ENCODE measurements at places on chromosomes 2 and 18.

GRCh38 chr2:202765436-202765835 is 106.1 kb downstream of the ICA1L start:
- DNase-seq: no peak

GRCh38 chr2:22290302-22290701 is 1094.7 kb upstream of the KLHL29 start:
- DNase-seq: no peak

DNA sequence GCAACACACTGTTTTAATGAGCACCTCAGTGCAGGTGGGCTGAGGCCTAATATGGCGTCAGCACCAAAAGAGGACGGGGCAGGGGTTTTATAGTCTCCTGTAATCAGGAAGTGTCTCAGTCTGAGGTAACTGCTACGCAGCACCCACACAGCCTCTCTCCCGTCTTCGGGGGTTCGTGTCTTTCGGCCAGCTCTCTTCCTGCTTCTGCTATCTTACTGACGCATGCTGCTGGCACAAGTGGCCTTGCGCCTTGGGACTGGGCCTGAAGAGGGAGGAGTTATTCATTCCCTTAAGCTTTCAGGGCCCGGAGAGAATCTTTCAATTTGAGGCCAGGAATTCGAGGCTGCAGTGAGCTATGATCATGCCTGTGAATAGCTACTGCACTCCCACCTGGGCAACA is 14.5 kb upstream of the PAPOLG start:
- DNase-seq: no peak

- no peak for DNase-seq
Measured at GRCh38 chr2:197157879-197158537, 152.6 kb downstream of the ANKRD44 start.

DNA sequence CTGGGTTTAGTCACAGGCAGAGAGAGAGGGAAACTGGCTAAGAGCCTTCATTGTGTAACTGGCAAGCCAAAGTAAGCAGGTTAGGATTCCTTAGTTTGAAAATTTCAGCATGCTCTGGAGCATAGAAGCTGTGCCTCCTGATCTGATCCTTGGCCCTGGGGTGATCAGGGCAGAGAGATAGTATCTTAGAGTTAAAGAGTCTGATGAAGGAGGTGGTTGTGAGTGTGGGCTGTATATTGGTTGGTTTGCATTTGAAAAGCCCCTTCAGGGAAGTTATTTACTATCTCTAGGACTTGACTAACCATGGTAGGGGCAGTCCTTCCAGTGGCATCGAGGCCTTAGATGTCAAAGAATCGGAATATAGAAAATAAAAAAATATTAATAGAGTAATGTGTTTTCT is 230.1 kb downstream of the CD226 start:
- DNase-seq: no peak

- peak; percentile 75 for DNase-seq
Measured at GRCh38 chr2:180033993-180034894, 27.1 kb upstream of the CWC22 start.

- peak; percentile 6 for DNase-seq
Measured at GRCh38 chr2:209331291-209331844, 92.5 kb upstream of the MAP2 start.

GRCh38 chr2:42744545-42745082 is 19.3 kb downstream of the OXER1 start:
- no peak for DNase-seq

DNA sequence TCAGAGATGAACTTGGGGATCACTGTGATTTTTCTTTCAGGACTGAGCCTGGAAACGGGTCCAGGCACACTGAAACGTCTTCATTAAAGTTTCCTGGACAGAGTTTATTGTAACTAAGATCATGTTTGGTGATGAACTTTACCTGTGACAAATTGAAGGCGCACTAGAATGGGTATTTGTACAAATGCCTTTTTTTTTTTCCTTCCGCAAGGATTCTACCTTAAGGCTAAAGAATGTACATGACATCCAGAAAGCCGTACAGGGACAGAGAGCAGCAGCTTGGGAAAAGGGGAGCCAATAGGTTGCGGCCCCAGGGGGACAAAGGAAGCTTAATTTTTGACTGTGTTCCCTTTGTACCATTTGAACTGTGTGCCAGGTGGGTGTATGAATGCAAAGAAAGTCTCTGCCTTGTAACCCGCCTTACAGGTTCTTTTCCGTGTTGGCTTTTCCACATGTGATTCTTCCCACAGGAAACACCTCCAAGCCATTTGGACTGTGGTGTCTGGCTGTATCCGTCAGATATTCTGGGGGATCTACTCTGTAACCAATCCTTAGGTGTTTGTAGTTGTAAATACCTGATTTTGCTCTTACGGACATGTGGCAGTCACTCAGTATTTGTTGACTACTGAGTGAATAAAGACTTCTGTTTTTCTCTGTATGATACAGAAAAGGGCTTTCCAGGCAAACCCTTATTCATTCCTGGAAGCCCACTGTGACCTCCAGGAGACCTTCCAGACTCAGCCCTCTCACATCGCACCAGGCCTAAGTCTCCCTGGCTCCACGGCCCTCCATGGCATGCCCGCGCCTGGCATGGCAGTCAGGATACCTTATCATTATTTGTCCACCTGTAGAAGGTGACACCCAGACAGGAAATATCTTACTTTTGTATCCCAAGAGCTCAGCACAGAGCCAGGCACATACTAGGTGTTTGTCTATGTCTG is 1.1 kb downstream of the LRRFIP1 start:
- no peak for DNase-seq

- DNase-seq: no peak
Measured at GRCh38 chr2:9222239-9222892, 15.8 kb downstream of the ASAP2 start.

DNA sequence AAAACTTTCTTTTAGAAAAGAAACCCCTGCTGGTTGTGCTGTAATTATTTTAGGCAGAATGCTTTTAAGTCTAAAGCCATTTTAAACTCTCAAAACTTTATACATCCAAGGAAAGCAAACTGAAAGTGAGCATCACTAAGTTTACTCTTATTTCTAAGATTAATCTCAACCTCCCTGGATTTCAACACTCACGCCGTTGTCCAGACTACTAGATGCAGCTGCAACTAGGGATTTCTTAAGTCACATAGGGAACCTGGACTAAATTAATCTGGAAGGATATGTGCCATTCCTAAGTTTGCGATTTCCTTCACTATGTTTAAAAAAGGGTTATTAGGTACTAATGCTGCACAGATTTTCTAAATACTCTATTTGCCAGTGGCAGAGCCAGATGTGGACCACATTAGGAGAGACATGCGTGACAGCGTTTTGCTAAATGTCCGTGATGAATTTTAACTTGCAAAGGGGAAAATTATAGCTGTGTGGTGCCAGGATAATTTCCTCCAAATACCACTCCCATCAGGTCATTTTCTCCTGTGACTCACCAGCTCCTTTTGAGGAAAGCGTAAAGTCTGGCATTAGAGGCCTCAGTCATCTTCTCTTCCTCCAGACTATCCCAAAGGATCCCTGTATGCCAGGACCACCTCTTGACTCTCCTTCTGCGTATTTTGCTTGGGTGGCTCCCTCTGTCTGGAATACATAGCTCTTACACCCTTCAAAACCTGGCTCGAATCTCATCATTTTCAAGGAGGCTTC is 143.7 kb downstream of the ATL2 start:
- peak; percentile 90 for DNase-seq

- no peak for DNase-seq
Measured at GRCh38 chr18:58284699-58285448, 240.8 kb downstream of the NEDD4L start.

DNA sequence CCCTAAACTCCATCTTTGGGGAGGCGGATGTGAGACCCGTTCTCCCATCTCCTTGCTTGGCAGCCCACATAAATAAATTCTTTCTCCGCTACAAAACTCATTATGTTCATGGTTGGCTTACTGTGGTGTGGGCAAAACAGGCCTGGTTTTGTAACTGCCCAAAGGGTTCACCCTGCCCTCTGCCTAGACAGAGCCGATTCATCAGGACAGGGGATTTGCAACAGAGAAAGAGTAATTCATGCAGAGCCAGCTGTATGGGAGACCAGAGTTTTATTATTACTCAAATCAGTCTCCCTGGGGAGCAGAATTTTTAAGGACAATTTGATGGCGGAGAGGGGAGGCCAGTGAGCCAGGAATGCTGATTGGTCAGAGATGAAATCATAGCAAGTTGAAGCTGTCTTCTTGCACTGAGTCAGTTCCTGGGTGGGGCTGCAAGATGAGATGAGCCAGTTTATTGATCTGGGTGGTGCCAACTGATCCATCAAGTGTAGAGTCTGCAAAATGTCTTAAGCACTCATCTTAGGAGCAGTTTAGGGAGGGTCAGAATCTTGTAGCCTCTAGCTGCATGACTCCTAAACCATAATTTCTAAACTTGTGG is 8.4 kb upstream of the RNF125 start:
- DNase-seq: no peak

- no peak for DNase-seq
Measured at GRCh38 chr2:128402911-128403670, 84.4 kb upstream of the HS6ST1 start.

DNA sequence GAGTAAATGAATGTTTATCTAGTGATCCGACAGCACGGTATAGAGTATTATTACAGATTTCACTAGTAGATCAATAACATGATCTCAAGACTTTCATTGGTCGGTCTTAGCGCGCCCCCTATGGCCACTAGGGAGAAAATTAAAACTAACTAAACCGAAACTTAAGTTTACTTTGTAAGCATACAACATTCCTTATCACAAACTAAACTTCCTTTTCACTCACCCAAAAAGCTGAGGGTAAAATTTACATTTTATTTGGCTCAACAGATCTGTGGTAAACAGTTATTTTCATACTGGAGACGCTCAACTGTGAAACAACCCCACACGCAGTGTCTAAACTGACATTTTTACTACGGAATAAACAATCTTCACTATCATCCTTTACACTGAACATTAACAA is 215.6 kb upstream of the MAP2 start:
- peak; percentile 5 for DNase-seq

GRCh38 chr2:188734691-188735090 is 239.5 kb upstream of the COL3A1 start:
- DNase-seq: peak; percentile 83

DNA sequence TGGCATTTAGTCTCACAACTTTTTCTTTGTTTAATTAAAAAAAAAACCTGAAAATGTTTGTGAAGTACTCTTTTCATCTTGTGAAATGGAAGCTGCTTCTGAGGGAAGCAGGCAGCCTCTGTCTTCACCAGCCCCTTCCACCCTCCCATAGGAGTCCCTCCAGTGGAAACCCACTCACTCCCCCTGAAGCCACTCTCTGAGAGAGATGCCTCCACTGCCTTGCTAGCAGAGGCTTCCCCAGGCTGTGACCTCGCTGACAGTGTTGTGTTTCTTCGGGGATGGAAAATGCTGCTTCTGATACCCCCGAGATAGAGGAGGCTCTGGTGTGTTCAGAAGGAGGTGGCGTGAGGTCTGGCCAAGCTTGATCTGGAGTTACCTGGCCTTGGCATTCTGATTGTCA is 59.9 kb downstream of the SH3RF3 start:
- DNase-seq: no peak

- peak; percentile 21 for DNase-seq
Measured at GRCh38 chr2:9463698-9464034, 10.7 kb upstream of the IAH1 start.

GRCh38 chr2:96291751-96292150 is 13.6 kb downstream of the SNRNP200 start:
- DNase-seq: no peak

DNA sequence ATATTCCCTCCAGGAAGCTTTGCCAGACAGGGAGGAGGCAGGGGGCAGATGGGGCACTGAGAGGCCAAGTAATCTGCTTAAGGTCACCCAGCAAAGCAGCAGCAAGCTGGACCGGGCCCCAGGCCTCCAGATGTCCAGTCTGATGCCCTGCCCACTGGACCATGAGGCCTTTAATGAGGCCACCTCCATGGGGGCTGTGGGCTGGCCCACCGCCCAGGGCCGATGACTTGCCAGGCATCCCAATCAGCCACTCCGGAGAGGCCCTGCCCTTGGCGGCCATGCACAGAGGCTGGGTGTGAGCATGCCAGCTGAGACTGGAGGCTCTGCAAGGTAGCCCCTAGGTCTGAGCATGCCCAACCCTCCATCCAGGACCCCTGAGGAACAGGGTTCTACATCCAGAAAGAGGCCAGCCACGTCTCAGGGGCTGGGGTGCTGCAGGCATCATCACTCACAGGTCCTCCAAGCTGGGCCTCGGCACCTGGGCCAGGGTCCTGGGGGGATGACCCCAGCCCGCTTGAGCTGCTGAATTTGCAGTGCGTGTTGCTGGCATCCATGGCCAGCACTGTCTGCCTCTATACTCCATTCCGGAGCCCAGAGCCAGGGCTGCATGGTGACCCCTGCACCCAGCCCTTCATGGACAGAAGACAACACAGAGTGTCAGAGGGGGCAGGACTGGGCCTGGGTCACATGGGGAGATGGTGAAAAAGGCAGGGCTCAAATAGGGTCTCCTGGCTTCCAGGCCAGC is 164.2 kb downstream of the INHBB start:
- no peak for DNase-seq

GRCh38 chr2:24012521-24013188 is 2.8 kb downstream of the MFSD2B start:
- DNase-seq: no peak

DNA sequence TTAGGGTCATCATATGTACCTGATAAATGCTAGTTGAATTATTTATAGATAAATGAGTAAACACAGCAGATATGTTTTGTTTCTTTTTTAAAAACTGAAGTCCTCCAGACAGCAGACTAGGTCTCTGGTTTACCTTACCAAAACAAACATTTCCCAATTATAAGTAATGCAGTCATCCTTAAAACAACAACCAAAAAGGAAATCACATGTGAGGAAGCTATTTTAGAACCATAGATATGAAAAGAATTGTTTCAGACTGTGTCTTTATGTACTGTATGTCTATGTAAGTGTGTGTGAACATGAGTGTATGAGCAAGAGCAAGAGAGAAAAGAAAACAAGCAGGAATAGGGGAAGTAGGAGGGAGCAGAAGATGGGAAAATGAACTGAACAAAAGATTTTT is 441.0 kb downstream of the CPS1 start:
- DNase-seq: no peak

DNA sequence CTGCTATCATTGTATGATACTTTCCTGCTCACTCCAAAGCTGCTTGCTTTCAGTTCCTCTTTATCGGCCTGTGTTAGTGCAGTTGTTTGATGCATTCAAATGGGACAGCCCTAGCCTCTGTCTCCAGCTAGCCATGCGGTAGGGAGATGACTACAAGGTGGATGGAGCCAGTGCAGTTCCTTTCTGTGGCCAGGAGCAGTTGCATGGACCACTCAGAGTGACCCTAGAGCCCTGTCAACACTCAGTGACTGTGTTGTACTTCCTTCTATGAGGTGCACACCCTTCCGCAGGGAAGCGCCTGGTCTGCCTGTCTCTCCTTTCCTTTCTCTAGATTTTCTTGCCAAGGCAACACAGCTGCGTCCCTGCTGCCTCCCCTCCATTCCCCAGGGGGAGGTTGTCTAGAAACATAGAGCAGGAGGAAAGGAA is 33.8 kb downstream of the KCNS3 start:
- DNase-seq: no peak
